Breast epithelium (tissue), 4 donors: ENCODE measurements at places on chromosomes 7 and 10. TPM values are rescaled to one million over a fixed set of nuclear protein-coding genes. Genes with fewer than 3 reads are reported as not detected.
A peak's percentile ranks its signal among the peaks of the same experiment; 100 is the strongest.

- no peak overlapping the region for H3K27ac ChIP-seq
- H3K4me3 ChIP-seq: no peak overlapping the region
- H3K36me3 ChIP-seq: no peaks in the 10 kb centered on the region
- no peak for DNase-seq
- no peaks in the 10 kb centered on the region for H3K27me3 ChIP-seq
- no peaks in the 10 kb centered on the region for H3K4me1 ChIP-seq
Observed at GRCh38 chr10:48450741-48451466, 144.4 kb downstream of the MAPK8 start.

RGR gene
- 0.96 TPM for total RNA-seq

TSPAN33 gene
- total RNA-seq: 11.4 TPM

DNA sequence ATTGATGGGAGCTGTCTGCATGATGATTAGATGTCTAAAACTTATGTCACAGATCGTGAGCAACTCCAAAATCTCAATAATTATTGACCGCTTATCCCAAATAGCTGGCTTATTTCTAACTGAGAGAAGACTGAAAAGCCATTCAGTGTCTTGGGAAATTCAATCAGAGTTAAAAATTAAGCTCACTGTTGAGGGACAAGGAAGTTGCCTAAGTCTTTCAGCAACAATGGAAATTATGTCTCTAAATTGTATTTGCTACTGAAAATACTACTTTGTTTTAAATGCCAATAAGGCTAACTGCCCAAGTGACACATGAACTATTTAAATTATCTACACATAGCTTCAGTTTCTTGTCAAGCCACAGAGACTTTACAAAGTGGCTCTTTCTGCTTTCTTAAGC lies 107.9 kb upstream of the FAM171A1 start:
- no peaks in the 10 kb centered on the region for H3K27me3 ChIP-seq
- no peaks in the 10 kb centered on the region for H3K36me3 ChIP-seq
- H3K4me3 ChIP-seq: no peak overlapping the region
- DNase-seq: no peak
- no peaks in the 10 kb centered on the region for H3K4me1 ChIP-seq

DNA sequence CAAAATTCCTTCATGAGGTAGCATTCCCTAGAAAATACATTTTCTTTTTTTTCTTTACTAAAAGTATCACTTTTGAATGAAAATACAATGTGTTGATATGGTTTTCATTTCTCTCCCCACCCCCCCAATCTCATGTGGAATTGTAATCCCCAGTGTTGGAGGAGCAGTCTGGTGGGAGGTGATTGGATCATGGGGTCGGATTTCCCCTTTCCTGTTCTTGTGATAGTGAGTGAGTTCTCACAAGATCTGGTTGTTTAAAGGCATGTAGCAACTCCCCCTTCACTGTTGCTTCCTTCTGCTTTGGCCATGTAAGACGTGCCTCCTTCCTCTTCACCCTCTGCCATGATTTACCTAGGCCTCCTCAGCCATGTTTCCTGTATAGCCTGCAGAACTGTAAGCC lies 790.3 kb upstream of the KCND2 start:
- no peak overlapping the region for H3K4me3 ChIP-seq
- H3K27ac ChIP-seq: no peak overlapping the region
- H3K36me3 ChIP-seq: no peaks in the 10 kb centered on the region
- H3K4me1 ChIP-seq: no peaks in the 10 kb centered on the region
- H3K27me3 ChIP-seq: no peaks in the 10 kb centered on the region

AS3MT gene
- 5.6 TPM for total RNA-seq

- no peaks in the 10 kb centered on the region for H3K27me3 ChIP-seq
- H3K27ac ChIP-seq: no peak overlapping the region
- no peaks in the 10 kb centered on the region for H3K36me3 ChIP-seq
- DNase-seq: peak; percentile 14
Observed at GRCh38 chr10:43386981-43387677, 15.7 kb downstream of the FXYD4 start.

- no peak for DNase-seq
- no peaks in the 10 kb centered on the region for H3K27me3 ChIP-seq
- no peaks in the 10 kb centered on the region for H3K36me3 ChIP-seq
- H3K4me3 ChIP-seq: no peak overlapping the region
- no peaks in the 10 kb centered on the region for H3K4me1 ChIP-seq
Observed at GRCh38 chr10:2933519-2933918, 133.8 kb upstream of the PFKP start.

ABCB4 gene
- 0.33 TPM for total RNA-seq

UTF1 gene
- total RNA-seq: not detected

DNA sequence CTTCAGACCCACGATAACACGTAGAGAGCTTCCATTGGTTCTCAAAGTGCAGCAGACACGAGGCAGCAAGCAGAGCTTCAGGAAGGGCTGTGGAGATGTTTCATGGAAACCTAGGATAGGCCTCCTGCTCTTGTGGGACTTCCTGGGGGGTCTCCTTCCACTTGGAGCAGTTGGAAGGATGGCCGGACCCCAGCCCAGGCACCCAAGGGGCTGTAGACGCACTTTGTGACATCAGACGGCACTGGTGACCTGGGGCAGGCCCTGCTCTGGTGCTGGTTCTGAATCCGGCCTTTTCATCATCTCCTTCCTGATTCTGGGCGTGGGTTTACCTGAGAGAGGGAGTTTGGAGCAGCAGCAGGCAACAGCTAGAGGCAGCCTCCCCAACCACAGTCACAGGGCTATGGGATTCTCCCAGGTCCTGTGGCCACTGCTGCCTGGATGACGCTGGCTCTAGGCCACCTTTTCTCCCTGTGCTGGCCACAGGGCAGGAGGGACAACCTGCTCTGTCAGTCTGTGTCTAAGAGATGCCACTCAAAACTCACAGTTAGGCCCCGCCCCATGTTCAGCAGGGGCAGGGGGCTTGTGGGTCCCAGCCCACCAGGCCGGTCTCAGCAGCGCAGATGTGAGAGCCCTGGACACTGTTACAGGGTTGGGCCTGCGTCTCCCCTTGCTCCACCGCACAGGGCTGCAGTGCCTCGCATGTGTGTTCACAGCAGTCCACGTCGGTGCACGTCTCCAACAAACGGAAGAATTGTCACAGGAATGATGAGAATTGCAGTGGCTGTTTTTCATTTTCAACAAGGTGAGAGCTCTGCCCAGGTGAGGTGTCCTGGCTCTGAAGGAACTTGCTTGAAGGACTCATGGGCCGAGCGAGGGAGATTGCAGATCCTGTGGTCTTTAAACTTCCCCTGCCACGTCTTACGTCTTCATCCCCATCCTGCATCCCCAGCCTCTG lies 569.3 kb downstream of the TCERG1L start:
- no peaks in the 10 kb centered on the region for H3K4me1 ChIP-seq
- no peak overlapping the region for H3K27ac ChIP-seq
- H3K36me3 ChIP-seq: no peaks in the 10 kb centered on the region
- no peak overlapping the region for H3K4me3 ChIP-seq

LRRTM3 gene
- not detected for total RNA-seq

GRCh38 chr7:21028599-21028998 lies 241.9 kb upstream of the SP8 start:
- no peaks in the 10 kb centered on the region for H3K4me1 ChIP-seq
- peaks cover 7% of the 10 kb centered on the region for H3K27me3 ChIP-seq
- H3K4me3 ChIP-seq: no peak overlapping the region
- no peak for DNase-seq
- no peak overlapping the region for H3K27ac ChIP-seq
- no peaks in the 10 kb centered on the region for H3K36me3 ChIP-seq
